ENCODE measurements at places on chromosomes 7 and 10.

GRCh38 chr10:4195213-4195612 lies 410.2 kb upstream of the KLF6 start:
- no peak for DNase-seq

DNA sequence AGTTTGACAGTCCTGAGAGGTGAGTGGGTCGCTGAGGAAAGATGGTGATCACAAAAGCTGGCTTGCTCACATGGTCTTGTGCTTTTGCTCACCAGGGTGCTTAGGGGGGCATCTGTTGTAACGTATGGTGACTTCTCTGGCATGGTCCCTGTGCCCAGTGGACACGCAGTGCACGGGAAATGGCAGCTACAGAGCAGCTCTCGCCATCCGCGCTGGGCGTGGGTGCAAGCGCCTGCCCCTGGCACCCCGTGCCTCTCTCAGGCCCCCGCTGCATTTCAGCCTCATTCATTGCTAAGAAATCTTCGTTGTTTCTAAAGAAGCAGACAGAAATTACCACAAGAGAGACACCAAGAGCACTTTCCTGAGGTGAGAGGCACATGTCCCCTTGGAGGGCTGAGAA lies 101.2 kb downstream of the FANK1 start:
- DNase-seq = no peak

GRCh38 chr7:100887516-100888290 lies 1.8 kb downstream of the UFSP1 start:
- no peak for DNase-seq

- no peak for DNase-seq
These were observed 46.7 kb upstream of the RBM33 start for GRCh38 chr7:155597753-155598140.

DNA sequence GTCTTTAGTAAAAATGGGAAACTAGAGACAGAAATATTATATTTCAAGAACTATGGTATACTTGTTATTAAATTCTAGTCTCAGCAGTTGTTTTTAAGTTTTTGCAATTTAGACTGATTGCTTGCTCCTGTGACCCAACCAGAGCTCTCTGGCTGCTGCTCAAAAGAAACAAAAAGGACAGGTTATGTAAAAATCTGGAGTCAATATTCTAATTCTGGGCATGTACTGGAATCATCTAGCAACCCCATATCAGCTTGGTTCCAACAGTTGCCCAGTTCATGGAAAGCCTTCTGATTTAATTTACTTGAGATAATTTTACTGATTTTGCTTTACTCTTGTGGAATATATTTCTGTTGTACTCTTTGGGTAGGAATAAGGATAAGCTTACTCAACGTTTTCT lies 10.3 kb downstream of the KCP start:
- no peak for DNase-seq

- DNase-seq = no peak
These were observed 321.3 kb downstream of the BICC1 start for GRCh38 chr10:58833771-58834561.

- no peak for DNase-seq
These were observed 104.3 kb downstream of the TRIM24 start for GRCh38 chr7:138564365-138564764.

- no peak for DNase-seq
These were observed 37.9 kb upstream of the RET start for GRCh38 chr10:43038783-43039623.

GRCh38 chr10:114881417-114881816 lies 56.6 kb upstream of the TRUB1 start:
- no peak for DNase-seq

- no peak for DNase-seq
These were observed 23.7 kb downstream of the GBF1 start for GRCh38 chr10:102269017-102269416.

- DNase-seq = no peak
These were observed 335.4 kb upstream of the MEOX2 start for GRCh38 chr7:16021851-16022250.

DNA sequence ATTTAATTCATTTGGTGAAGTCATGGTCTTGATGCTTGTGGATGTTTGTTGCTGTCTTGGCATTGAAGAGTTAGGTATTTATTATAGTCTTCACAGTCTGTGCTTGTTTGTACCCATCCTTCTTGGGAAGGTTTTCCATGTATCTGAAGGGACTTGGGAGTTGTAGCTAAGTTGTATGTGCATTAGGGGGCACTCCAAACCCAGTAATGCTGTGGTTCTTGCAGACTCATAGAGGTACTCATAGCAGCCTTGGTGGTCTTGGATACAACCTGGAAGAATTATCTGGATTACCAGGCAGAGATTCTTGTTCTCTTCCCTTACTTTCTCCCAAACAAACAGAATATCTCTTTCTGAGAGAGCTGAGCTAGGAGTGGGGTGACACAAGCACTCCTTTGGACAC lies 93.2 kb downstream of the ADCYAP1R1 start:
- DNase-seq = no peak

DNA sequence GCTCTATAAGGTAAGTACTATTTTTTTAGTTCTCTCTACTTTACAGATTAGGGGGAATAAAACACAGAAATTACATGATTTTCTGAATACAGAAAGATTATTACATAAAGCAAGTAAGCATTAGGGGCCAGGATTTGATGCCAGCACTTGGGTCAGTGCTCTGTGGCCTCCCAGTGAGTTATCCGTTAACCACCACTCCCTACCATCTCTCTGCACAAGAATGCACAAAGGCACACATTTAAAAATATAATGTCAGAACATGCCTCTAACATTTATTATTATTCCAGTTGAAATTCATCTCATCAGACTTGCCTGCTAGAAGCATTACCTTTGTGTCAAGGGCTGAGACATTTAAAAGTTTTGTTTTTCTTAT lies 59.0 kb downstream of the MET start:
- no peak for DNase-seq

GRCh38 chr7:115822801-115823200 lies 207.8 kb downstream of the TFEC start:
- DNase-seq = no peak

- no peak for DNase-seq
These were observed 167.7 kb upstream of the CCDC6 start for GRCh38 chr10:60073781-60074656.

DNA sequence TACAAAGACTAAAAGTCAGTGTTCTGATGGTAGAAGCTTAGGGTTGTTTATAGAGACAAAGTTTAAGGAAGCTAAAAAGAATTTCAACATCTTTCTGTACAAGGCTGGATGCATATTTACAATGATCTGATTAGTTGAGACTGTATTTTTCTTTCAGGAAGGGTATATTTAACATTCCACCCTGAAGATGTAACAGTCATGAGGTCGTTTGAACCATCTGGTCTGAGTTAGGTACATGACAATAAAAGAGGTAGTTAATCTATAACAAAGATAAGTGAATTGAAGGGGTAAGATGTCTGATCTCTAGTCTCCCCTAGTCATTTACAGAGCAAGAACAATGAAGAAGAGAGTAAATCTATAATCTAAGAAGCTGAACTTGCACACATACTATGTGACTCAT lies 821.2 kb downstream of the CNTNAP2 start:
- DNase-seq = no peak

GRCh38 chr10:106959521-106959920 lies 205.0 kb downstream of the SORCS1 start:
- DNase-seq = no peak

- no peak for DNase-seq
These were observed 4.6 kb downstream of the USP54 start for GRCh38 chr10:73586583-73586984.

DNA sequence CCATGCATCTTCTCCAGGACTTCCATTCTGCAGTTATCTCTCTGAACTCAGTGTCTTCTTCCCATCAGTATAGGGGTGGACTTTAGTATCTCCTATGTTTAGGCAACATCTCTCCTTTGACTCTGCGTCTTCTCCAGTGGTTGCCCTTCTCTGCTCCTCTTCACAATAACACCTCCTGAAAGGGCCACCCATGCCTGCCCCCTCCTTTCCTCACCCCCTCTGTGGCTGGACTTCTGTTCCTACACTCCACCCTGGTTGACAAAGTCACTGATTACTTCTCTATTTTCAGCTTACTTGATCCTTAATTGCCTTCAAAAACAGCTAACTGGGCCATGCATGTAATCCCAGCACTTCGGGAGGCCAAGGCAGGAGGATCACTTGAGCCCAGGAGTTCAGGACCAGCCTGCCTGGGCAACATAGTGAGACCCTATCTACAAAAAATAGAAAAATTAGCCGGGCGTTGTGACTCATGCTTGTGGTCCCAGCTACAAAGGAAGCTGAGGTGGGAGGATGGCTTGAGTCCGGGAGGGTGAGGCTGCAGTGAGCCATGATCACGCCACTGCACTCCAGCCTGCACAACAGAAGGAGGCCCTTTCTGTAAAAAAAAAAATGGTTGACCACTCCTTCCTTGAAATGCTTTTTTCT lies 13.7 kb downstream of the SRGN start:
- peak; percentile 18 for DNase-seq

DNA sequence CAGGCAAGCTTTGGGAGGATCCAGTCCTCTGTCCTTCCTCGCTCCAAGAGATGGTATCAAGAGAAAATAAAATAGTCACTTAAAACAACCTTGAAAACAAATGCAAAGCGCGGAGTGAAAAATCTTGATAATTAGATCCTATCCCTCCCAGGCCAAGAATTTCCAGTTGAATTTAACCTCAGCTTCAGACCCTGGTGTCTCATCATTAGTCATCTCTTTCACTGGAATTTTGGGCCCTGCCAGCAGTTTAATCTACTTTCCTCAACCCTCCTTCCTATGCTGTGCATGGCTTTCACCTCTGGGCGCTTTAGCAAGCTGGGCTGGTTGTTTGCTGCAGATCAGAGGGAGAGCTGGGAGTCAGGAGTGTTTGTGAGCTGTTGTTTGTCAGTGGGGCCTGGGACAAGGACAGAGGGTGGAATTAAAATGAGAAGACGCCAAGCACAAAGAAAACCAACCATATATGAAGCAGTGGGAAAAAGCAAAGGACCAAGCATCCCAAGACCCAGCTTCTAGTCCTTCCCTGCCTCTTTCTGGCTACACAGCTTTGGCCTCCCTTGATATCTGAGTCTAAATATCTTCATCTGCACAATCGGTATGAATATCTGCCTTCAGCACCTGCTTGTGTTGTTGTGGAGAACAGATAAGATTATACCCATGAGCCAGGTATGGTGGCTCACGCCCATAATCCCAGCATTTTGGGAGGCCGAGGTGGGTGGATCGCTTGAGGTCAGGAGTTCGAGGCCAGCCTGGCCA lies 13.5 kb downstream of the MYOF start:
- DNase-seq = no peak

GRCh38 chr7:1055491-1055955 lies 11.2 kb downstream of the GPR146 start:
- DNase-seq = no peak

DNA sequence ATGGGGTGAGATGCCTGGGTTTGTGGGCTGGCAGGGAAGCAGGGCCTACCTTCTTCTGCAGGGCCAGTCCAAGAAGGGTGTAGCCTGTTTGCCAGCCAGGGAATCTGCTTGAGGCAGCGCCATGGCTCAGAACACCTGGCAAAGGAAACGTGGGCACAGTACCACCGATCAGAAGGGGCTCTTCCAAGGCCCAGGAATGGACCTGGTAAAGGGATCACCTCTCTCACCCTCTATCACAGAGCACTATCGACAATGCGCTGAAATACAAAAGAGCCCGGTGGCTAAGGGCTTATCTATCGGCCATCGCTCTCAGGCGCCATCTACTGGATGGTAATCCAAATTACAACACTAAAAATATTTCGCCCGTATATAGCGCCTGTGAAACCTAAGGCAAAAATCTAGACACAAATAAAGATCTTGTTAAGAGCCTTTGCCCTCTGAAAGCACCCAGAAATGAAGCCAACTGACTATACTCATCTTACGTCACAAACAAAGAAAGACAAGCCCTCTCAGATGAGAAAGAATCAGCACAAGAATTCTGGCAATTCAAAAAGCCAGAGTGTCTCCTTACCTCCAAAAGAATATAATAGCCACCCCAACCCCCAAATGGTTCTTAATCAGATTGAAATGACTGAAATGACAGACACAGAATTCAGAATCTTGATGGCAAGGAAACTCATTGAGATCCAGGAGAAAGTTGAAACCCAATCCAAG lies 217.8 kb upstream of the HPS1 start:
- DNase-seq = no peak

- DNase-seq = no peak
These were observed 152.6 kb upstream of the LYZL2 start for GRCh38 chr10:30782157-30782536.

GRCh38 chr10:88990384-88991160 lies at the start of gene FAS:
Gene FAS, plus strand, starts transcription at chr10:88990798. Its CDS starts 79 bp downstream, at chr10:88990877.
- DNase-seq = peak; percentile 54

- no peak for DNase-seq
These were observed 69.7 kb upstream of the GRM3 start for GRCh38 chr7:86574006-86574405.

DNA sequence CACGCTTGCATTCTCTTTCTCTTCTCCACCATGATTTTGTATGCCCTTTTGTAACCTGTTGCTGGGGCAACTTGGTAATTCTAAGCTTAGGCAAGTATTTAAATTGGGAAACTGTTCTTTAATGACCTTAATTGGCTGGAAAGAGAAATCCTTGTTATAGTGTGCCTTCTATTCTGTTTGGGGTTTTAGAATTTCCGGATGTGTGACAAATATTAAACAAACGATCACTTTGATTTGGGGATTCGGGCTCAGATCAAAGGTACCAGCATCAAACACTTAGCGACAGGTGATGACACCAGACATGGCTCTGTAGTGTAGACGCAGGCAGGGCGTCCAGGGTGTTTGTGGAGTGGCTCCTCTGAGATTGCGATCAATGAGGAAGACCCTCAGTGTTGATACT lies 55.0 kb downstream of the RAB11FIP2 start:
- DNase-seq = no peak

DNA sequence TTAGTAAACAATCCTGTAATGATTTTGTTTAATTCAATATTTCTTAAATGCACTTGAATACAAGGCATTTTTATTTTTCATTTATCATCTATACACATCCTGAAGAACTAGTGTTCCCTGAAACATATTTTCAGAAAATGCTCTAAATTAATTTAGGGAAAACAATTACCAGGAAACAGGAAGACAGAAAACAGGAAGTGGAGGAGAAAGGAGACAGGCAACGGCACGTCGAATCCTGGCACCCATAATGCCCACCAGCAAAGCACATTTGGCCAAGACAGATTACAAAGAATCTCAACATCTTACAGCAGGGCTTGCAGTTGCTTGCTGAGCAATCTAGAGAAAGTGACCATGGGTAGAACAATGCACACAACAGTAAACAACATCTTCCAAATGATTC lies 571.1 kb downstream of the GRID1 start:
- no peak for DNase-seq

DNA sequence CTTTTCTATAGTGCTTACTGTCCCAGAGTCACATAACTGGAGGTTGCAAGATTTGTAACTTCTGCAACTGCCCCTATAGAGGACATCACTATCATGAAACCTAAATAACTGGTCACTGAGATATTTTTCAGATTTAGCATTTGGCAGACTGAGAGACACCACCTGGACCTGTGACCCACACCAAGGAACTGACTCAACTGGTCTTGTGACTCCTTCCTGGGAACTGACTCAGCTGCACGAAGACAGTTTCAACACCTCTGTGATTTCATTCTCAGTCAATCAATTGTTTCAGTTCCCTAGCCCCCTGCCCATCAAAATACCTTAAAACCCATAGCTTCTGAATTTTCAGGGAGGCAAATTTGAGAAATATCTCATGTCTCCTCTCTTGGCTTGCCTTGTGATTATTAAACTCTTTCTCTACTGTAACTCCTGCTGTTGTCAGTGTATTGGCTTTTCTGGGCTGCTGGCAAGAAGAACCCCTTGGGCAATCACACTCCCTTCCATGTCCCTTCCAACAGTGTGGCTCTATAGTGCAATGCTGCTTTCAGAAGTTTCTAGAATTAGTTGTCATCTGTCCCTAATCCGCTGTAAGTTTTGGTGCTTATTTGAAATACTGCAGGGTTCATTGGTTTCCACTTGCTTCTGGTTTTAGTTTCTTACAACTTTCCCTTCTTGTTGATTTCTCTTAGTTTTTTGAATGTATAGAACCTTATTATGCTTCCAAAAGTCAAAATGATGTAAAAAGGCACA lies 127.8 kb upstream of the ADCY1 start:
- DNase-seq = no peak
